H1 (cell line): ENCODE measurements at places on chromosomes 6 and 20.

GRCh38 chr6:166206510-166207283, 39.0 kb upstream of the TBXT start:
- no peak for DNase-seq
- peaks cover 2% of the 10 kb centered on the region; the same call in 1 of the 2 replicates for H3K27me3 ChIP-seq
- H3K4me3 ChIP-seq, result no peak overlapping the region
- no peaks in the 10 kb centered on the region for H3K36me3 ChIP-seq
- H3K27ac ChIP-seq, result no peak overlapping the region

GRCh38 chr6:21679761-21680265, 86.3 kb downstream of the SOX4 start:
- no peaks in the 10 kb centered on the region for H3K4me1 ChIP-seq
- H3K27me3 ChIP-seq, result no peaks in the 10 kb centered on the region
- H3K4me3 ChIP-seq, result no peak overlapping the region
- H3K36me3 ChIP-seq, result peaks cover 30% of the 10 kb centered on the region; the same call in 1 of the 2 replicates

DNA sequence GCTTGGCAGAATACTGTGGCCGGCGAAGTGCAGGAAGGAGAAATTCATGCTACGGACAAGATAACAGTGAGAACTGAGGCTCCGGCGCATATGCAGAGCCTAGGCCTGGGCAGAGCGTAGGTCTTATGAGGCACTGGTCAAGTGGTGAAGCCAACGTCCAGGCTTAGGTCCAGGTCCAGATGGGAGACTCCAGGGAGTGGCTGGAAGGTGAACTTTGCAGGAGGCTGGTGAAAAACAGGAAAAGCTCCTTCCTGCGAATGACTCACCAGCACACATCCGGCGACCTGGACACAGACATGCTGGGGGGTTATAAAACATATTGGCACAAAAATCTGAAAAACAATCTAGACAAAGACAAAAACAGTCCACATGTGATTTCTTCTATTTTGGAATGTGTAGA, 15.4 kb downstream of the C6orf141 start:
- H3K36me3 ChIP-seq, result no peaks in the 10 kb centered on the region
- no peak overlapping the region for H3K27ac ChIP-seq
- no peak for DNase-seq
- no peaks in the 10 kb centered on the region for H3K27me3 ChIP-seq

GRCh38 chr6:5681480-5681879, 325.2 kb downstream of the NRN1 start:
- DNase-seq, result no peak
- H3K4me1 ChIP-seq, result no peaks in the 10 kb centered on the region
- H3K27me3 ChIP-seq, result no peaks in the 10 kb centered on the region
- H3K27ac ChIP-seq, result no peak overlapping the region

GRCh38 chr20:38825901-38826625, 20.6 kb downstream of the PPP1R16B start:
- H3K4me3 ChIP-seq, result no peak overlapping the region
- H3K27ac ChIP-seq, result no peak overlapping the region
- no peaks in the 10 kb centered on the region for H3K36me3 ChIP-seq

- no peaks in the 10 kb centered on the region for H3K36me3 ChIP-seq
- 0 out of 2 replicates have a peak, but pooled peaks cover 3% of the 10 kb centered on the region for H3K4me1 ChIP-seq
- no peak for DNase-seq
- H3K27me3 ChIP-seq, result no peaks in the 10 kb centered on the region
- peak overlapping the region; percentile 82 for H3K4me3 ChIP-seq
Measured at GRCh38 chr6:34391473-34391785, 1.0 kb downstream of the NUDT3 start.

- H3K4me1 ChIP-seq, result peaks cover 4% of the 10 kb centered on the region
- DNase-seq, result no peak
- no peak overlapping the region for H3K4me3 ChIP-seq
- H3K27me3 ChIP-seq, result no peaks in the 10 kb centered on the region
Measured at GRCh38 chr6:76862936-76863335, 600.4 kb downstream of the HTR1B start.

- H3K4me1 ChIP-seq, result peaks cover 5% of the 10 kb centered on the region
- peaks cover 15% of the 10 kb centered on the region for H3K27me3 ChIP-seq
- peak; percentile 81 for DNase-seq
- H3K27ac ChIP-seq, result no peak overlapping the region
- no peaks in the 10 kb centered on the region for H3K36me3 ChIP-seq
Measured at GRCh38 chr6:3232017-3232945, 4.8 kb upstream of the TUBB2B start.

DNA sequence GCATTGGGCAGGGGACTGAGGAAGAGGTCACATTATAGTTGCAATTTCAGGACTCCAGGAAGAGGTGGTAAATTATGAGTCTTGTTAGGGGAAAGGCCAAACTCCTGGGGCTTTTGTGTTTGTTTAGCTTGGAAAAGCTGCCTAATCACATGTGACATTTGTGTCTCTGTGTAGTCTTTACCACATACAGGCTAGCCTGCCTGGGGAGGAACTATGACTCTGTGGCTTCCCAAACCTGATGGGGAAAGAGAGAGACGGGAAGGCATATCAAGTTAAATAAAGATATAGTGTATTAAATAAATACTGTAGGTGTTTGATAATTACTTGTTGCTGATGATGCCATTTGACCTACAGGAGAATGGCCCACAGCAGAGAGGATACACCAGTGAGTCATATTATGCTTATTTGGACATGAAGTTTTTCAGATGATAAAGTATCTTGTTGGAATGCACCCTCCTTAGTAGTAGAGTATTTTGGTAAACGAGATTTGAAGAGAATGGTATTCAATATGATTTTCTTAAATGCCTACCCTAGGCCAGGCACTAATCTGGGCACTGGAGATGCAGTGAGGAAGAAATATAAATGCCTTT, 4.0 kb downstream of the BLTP3A start:
- no peaks in the 10 kb centered on the region for H3K36me3 ChIP-seq
- DNase-seq, result no peak
- no peak overlapping the region for H3K4me3 ChIP-seq
- H3K27me3 ChIP-seq, result no peaks in the 10 kb centered on the region

DNA sequence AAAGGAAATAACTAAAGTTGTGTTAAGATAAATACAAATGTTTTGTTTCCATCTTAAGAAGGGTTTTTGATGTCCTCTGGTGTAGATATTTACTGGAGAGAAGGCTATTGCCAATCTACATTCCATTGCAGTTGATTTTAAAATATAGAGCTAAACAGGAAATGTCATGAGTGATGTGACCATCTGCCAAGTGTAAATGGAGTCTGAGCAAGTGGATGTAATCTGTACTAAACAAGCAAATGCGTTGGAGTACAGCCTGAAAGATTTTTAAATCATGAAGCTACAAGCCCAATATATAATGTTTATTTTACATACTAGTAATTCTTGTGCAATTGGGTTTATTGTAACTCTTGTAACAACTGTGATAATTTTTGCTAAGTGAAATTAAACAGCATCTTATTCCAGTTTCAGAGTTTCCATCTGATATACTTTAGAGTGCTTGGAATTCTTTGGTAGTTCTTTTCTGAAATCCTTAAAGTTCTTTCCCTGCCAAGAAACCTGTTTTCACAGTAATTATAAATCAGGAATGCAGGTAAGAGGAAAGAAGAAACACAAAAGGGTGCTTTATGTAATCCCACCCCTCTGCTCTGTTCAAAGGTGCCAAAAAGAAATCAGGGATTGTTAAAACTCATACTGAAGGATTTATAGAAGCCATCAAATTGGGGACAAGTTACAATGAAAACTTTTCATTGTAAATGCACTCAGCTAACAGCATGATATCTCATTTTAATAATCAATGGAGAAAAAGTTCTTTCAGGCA, 47.2 kb upstream of the FLRT3 start:
- H3K27me3 ChIP-seq, result no peaks in the 10 kb centered on the region
- no peak overlapping the region for H3K4me3 ChIP-seq
- no peak overlapping the region for H3K27ac ChIP-seq
- no peaks in the 10 kb centered on the region for H3K36me3 ChIP-seq
- no peaks in the 10 kb centered on the region for H3K4me1 ChIP-seq

DNA sequence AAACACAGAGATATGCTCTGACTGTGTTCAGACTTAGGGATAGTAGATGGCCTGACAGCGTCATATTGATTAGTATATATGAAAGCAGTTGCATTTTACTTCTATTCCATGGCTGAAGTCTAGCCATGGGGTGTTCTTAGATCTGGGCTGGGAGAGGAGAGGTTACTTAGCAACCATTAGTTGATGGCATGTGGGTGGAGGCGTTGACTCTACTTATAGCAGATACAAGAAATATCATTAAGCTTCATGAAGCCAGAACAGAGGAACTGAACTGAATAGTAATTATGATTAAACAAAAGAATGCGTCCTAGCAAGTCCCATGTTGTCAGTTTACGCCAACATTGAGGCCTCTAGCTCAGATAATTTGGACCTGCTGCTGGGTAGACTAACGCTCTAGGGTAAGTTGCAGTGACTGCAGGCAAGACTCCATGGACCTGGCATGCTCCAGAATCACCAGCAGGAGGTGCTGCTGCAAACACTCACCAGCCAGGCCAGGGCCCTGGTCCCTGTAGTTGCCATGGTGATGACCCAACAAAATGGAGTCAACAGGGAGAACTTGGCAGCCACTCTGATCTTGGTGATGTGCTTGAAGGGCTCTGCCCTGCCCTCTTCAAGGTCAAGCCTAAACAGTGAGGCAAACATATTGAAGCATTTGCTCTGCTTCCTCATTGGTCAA, 477.3 kb downstream of the PREX1 start:
- H3K36me3 ChIP-seq, result no peaks in the 10 kb centered on the region
- peak; percentile 29 for DNase-seq
- H3K4me1 ChIP-seq, result no peaks in the 10 kb centered on the region
- no peaks in the 10 kb centered on the region for H3K27me3 ChIP-seq
- no peak overlapping the region for H3K4me3 ChIP-seq

- H3K4me1 ChIP-seq, result no peaks in the 10 kb centered on the region
- no peaks in the 10 kb centered on the region for H3K27me3 ChIP-seq
- no peak for DNase-seq
- H3K36me3 ChIP-seq, result no peaks in the 10 kb centered on the region
- H3K27ac ChIP-seq, result no peak overlapping the region
- no peak overlapping the region for H3K4me3 ChIP-seq
Measured at GRCh38 chr20:13158369-13158768, 62.7 kb upstream of the ISM1 start.

DNA sequence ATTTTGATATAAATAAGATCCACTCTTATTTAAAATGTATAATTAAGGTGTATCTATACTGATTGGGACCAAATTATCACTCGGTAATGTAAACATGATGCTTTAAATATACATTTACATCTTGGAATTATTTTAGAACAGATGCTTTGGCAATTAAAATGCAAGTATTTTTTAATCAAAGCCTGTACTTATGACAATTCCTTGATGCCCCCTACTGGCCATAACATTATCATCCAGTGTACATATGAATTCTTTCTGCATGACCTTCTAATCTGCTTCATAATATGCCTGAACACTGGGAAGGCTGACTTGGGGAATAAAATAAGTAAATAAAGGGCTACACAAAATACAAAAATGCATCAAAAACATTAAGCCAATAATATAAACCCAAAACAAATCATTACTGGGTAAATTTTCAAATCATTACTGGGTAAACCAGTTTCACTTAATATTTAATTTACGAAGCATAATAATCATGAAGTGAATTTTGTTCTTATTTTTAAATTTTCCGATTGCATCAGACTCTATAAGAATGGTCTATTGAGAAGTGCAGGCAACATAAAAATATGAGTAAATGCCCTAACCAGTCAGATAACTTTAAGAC, 65.1 kb downstream of the CGA start:
- H3K27ac ChIP-seq, result no peak overlapping the region
- no peaks in the 10 kb centered on the region for H3K36me3 ChIP-seq
- H3K4me1 ChIP-seq, result no peaks in the 10 kb centered on the region
- H3K4me3 ChIP-seq, result no peak overlapping the region

DNA sequence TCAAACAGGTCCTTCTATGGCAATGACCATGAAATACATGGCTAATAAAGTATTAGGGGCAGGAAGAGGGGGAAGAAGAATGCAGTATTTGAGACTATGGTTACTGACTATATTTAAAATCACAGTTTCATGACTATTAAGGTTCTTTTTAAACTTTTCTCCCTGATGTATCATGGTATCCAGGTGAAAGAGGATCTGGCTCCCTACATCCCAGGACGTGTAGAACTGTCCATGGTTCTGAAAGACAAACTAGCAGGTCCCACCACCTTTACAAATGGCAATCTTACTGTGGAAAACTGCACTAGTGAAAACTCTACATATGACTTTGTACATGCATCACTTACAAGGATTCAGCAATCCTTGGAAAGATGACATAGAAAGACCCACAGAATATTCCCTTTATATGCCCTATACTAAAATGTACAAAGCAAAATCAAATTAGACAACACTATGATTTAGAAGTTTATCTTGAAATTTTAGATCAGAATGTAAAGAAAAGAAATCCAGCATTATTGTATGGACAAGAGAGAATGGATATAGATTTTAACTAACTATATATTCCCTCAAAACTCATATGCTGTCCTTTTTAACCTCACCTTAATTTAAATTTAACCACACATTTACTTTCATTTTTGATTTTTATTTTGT, 33.5 kb downstream of the RPP21 start:
- H3K27ac ChIP-seq, result no peak overlapping the region
- no peak overlapping the region for H3K4me3 ChIP-seq
- DNase-seq, result no peak
- no peaks in the 10 kb centered on the region for H3K36me3 ChIP-seq
- H3K27me3 ChIP-seq, result no peaks in the 10 kb centered on the region

DNA sequence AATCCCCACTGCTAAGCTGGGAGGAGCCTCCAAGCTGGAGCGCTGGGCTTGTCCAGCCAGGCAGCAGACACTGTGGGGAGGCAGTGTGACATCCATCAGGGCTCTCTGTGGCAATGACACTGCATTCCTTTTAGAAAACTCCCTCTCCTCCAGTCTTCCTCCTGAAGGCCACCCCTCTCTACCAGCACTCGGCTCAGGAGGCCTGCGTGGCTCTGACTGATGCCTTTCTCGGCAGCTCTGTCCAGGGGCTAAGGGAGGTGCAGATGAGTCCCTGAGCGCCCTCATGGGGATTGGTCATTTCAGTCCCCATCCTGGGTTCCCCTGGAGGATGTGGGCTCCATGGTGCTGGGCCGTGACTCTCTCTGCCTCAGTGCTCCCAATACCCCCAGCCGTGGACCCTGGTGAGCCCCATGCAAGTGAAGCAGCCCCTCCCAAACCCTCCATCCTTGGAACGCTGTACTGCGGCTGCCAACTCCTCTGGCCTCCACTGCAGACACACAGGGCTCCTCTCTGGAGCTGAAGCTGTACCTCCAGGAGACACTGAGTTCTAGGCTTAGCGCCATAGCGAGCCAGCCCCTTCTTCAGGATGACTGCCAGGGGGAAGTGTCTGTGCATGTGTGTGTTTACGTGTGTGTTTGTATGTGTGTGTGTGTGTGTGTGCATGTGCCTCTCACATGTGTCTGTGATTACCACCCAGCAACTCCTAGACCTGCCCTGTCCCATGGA, 209.6 kb downstream of the ERMARD start:
- H3K4me1 ChIP-seq, result peaks cover 1% of the 10 kb centered on the region; the same call in 1 of the 2 replicates
- peaks cover 5% of the 10 kb centered on the region; the same call in 1 of the 2 replicates for H3K27me3 ChIP-seq
- DNase-seq, result peak; percentile 44
- no peak overlapping the region for H3K4me3 ChIP-seq
- no peak overlapping the region for H3K27ac ChIP-seq

- DNase-seq, result no peak
- no peaks in the 10 kb centered on the region for H3K4me1 ChIP-seq
- H3K27me3 ChIP-seq, result no peaks in the 10 kb centered on the region
- no peak overlapping the region for H3K4me3 ChIP-seq
- no peaks in the 10 kb centered on the region for H3K36me3 ChIP-seq
Measured at GRCh38 chr6:106122938-106123656, 37.0 kb downstream of the PRDM1 start.
